Activated T-cell treated with anti-CD3 and anti-CD28 coated beads for 4 hours (primary cell): ENCODE measurements at places on chromosomes 5 and 9.

DNA sequence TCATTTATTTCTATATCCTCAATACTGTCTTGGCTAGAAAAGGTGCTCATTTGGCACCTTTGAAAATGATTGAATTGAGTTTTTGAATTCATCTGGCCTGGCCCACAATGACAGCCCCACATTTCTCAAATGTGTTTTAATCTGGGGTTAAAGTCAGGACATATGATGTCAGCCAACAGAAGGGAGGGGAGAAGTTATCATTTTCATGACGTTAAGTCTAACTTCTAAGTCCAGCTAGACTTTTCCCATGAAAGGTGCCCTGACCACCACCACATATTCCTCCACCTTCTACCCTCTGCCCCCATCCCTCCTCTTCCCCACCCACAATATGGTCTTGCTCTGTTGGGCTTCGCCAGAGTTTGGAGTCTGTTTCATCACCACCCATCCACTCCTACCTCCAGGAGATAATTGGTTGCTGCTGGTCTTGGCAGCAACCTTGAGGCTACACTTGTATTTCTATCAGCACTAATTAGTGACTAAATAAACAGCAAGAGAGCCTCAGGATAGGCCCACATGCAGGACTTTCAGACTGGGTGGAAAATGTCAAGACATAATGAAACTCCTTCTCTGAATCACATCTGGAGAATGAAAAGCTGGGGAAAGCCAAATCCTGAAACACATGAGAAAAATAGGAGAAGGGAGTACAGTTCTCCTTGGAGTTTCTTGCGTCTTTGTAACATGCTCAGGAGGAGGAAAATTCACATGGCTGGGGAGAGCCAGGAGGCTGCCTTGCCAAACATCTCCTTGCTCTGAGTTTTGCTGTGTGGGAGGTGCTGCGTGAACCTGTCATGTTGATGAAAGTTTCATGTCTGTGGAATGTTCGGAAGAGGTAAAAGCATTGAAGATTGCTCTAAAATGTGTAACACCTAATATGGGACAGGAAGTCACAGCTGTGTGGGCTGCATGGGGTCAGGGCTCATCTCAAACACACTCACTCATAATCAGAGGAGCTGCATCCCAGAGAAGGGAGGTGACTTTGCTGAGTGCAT, 544.7 kb upstream of the KLF4 start:
- no peak for DNase-seq

DNA sequence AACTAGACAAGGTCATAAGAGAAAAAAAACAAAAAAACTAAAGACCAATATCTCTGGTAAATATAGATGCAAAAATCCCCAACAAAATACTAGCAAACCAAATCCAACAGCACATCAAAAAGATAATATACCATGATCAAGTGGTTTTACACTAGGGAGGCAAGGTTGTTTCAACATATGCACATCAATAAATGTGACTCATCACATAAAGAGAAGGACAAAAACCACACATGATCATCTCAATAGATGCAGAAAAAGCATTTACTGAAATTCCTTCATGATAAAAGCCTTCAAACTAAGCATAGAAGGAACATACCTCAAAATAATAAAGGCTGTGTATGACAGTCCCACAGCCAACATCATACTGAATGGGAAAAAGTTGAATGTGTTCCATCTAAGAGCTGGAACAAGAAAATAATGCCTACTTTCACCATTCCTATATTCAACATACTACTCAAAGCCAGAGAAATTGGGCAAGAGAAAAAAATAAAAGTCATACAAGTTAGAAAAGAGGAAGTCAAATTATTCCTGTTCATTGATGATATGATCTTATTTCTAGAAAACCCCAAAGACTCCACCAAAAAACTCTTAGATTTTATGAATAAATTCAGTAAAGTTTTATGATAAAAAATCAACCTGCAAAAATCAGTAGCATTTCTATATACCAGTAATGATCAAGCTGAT, 72.2 kb upstream of the FAM169A start:
- no peak for DNase-seq

DNA sequence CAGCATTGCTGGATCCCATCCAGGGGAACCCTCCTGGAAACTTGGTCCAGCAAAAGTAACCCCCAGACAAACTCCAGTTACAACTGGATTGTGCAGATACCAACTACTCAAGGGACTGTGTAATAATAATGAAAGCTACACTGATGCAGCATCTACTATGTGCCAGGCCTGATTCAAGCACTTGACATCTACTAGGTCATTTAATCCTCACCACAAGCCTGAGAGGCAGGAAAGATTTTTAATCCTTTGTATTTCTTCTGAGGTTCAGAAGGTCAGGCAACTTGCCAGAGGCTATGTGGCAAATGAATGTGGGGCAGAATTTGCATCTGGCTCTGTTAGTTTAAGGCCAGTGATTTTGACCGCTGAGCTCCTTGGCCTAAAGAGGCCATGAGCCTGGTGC, 29.5 kb upstream of the FOXI1 start:
- DNase-seq: no peak

- DNase-seq: no peak
Observed at GRCh38 chr9:119533504-119533903, 164.3 kb upstream of the BRINP1 start.

- no peak for DNase-seq
Observed at GRCh38 chr5:35016174-35017051, 31.3 kb downstream of the AGXT2 start.

GRCh38 chr5:78341440-78341839, 19.0 kb upstream of the SCAMP1 start:
- no peak for DNase-seq

GRCh38 chr5:136026636-136027035, 2.2 kb upstream of the TGFBI start:
- DNase-seq: no peak

DNA sequence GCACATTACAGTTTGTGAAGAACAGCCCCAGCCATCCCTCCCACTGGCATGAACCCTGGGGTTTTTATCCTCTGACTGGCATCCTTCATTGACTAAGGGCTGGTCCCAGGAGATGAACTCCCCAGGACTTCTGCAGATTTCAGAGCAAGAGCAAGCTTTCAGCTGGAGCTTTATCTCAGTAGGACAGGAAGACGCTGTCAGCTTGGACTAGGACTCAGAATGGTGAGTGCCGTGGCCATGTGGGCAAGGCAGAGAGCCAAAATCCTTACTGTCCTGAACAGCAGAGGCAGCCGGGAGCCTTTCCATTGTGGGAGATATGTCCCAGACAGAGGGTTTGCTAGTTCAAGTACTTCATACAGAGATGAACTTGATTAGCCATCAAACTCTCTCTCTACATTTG, 3.2 kb upstream of the ACOT12 start:
- no peak for DNase-seq

GRCh38 chr5:75037106-75037505, 15.3 kb downstream of the GCNT4 start:
- no peak for DNase-seq

- DNase-seq: no peak
Observed at GRCh38 chr5:51960617-51961121, 577.4 kb downstream of the ISL1 start.

DNA sequence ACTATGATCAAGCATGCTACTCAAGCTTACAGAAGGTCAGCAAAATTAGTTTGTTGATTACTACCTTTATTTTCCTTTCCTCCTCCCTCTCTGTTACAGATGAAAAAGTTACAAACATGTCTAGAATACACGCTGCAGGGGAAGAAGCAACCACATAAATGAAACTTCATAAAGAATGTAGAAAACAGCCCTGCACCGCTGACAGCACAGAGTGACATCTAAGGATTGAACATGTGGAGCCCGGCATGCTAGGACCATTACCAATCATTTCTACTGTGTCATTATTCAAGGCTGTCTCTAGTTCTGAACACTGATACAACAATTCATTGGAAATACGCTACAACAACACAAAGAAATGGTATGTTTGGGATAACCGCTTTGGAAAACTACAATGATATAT, 261.1 kb downstream of the MLLT3 start:
- DNase-seq: no peak

DNA sequence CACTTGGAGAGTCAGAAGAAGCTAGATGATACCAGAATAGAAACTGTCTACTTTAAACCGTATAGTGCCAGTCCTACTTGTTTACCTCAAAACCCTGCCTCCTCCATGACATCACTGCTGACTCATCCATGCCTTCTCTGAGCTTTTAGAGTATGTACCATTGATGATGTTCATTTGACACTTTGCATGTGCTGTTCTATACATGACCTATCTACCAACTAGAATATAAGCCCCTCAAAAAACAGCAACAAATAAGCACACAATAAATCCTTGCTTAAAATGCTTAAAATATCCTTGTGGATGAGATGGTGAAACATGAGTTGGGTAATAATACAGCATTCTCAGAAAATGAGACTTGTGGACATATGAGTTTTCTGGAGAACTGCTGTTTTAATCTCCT, 2.6 kb downstream of the CTNNAL1 start:
- DNase-seq: peak; percentile 64

DNA sequence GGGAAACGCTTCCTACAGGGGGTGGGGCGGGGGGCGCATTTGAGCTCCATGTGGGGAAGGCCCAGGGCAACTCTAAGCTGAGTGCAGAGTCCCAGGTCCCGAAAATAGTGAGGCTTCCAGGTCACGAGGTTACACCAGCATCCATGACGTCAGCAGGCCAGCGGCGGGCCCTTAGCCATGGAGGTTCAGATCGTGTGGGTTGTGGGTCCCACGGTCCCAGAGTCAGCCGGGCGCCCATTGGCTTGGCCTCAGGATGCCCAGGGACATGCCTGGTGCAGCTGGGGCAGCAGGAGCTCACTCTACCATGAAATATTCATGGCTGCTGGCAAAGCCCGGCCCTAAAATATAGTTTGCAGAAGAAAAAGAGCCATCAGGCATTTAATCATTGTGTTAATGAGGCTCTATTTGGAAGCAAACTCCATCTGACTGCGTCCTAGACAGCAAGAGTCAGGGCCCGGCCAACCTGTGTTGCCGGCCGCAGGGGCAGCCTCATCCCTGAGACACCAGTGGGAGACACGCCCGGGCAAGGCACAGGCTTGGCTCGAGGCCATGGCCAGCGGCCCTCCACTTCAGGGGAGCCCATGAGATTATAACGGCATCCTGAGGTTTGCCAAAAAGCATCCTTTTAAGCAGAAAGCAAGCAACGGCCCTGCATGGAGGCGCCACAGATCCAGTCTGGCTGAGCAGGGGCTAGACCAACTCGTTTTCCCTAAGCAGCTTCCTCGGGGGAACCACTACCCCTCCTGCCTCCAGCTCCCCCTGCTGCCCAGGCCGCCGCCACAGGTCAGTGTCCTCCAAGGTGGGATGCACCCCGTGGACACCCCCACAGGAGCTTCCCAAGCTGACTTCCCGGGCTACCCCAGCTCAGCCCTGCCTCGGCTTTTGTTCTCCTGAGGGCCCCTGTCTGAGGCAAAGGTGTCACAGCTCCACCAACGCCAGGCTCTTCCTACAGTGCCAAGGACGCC, 108.9 kb upstream of the PPP1R26 start:
- no peak for DNase-seq

- DNase-seq: no peak
Observed at GRCh38 chr5:12292610-12293204, 388.5 kb upstream of the CTNND2 start.

GRCh38 chr5:126419102-126419501, 4.1 kb upstream of the GRAMD2B start:
- no peak for DNase-seq

DNA sequence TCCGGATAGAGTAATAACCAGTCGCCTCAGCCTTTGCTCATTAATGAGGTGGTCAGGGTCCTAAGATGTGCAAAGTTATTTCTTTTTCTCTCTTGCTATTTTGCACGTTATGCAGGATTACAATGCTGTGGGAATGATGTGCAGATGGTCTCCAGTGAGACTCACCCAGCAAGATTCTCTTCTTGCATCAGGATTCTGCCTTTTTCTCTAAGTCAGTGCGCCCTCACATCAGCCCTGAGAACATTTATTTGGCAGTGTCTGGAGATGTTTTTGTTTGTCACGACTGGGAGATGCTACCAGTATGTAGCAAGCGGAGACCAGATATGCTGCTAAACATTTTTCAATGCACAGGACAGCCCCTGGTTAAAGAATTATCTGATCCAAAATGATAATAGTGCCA, 280.3 kb upstream of the WWC1 start:
- DNase-seq: no peak

DNA sequence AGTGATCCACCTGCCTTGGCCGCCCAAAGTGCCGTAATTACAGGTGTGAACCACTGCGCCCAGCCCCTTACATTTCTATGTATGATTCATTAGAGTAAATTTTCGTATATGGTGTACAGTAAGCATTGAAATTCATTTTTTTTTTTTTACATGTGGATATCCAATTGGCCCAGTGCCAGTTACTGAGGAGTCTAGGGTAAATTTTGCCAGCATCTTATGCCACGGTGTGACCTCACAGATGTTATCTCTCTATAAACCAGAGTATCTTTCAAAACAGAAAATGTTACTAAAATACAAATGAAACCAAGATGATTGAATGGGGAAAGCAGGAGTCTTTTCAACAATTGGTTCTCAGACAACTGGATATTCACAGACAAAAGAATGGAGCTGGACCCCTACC, 64.7 kb downstream of the IPPK start:
- DNase-seq: no peak

GRCh38 chr5:137462265-137462590, 36.9 kb downstream of the SPOCK1 start:
- DNase-seq: no peak

- DNase-seq: no peak
Observed at GRCh38 chr9:123169926-123170325, 98.5 kb downstream of the STRBP start.

GRCh38 chr9:68523367-68523936, 17.2 kb downstream of the TMEM252 start:
- DNase-seq: no peak
